ENCODE measurements at places on chromosomes 12 and 14.

DNA sequence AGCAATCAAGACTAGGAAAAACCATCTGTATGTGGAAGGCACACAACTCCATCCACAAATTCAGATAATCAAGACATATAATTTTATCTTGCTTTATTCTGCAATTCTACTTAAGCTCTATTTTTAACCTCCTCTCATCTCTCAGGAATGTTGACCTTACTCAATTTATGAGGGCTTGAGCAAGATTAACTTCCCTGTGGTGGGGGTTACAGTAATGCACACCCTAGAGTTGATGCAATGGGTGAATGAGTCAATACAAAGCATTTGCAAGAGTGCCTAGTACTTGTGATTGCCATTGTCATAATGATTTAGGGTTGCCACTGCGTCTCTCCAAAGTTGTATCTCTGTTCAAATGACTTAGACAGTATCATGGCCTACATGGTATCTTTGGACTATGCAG lies 1598.4 kb upstream of the TMEM132C start:
- DNase-seq: no peak

GRCh38 chr14:63611078-63611477 lies 30.6 kb downstream of the WDR89 start:
- no peak for DNase-seq

DNA sequence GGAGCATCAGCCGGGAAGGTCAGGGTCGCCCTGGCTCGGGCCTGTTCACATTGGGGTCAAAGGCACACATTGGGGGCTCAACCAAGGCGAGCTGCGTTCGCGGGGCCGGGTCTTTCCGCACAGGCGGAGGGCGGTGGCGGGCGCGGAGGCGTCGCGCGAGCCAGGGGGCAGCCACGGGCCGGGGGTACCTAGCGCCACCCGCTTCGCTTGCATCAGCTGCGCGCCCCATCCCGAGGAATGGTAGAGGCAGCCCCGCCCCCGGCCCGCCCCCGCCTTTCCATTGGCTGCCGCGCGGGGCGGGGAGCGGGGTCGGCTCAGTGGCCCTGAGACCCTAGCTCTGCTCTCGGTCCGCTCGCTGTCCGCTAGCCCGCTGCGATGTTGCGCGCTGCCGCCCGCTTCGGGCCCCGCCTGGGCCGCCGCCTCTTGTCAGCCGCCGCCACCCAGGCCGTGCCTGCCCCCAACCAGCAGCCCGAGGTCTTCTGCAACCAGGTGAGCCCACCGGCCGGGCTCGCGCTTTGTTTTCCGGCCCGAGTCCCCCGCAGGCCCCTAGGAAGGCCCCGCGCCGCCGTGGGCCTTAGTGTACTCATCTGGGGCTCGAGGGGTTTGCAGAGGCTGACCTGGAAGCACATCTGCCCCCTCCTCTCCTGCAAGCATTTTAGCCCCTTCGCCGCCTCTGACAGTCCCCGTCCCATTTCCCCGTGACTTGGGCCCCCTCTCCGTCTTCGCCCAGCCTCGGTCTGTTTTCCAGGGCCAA lies at the start of gene ALDH2:
ALDH2 (plus strand) TSS at position 326 of the 754 bp plus-strand sequence; CDS start at position 376, 50 bp downstream.
- peak; percentile 14 for DNase-seq

DNA sequence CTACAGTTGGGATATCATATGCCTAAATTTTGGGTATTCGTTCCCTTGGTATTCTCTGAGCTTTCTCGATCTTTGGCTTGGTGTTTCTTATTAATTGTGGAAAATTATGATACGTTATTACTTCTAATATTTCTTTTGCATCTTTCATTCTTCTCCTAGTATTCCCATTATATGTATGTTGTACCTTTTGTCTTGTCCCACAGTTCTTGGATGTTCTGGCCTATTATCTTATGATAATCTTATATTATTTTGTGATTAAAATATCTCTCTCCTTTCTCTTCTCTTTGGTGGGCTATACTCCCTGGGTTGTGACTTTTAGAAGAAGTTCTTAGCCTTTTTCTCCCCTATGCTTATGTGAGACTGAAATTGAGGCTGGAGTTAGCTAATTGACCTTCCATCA lies 25.2 kb downstream of the PTCSC3 start:
- DNase-seq: no peak

GRCh38 chr12:113587720-113588119 lies 116.0 kb upstream of the LHX5 start:
- DNase-seq: no peak

DNA sequence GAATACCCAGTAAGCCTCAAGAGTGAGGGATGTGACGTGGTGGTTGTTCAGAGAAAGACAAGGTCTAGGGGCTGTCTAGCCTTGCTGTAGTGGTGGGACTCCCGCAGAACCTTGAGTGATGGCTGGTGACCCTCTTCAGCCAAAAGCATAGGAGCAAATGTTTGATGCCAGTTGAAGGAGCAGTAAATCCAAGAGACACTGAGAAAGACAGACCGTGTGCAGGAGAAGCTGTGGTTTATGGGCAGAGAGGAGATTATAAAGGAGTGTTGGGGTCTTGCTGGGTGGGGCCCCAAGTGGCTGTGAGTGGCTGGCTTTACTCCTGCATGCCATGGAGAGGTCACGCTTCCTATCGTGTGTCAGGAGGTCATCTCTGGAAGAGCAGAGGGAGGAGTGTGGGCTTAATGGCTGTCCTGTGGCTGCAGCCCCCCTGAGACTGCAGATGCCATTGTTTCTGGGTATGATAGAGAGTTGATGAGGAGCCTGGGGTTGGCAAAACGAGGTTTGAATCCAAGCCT lies 152.0 kb upstream of the CCND2 start:
- no peak for DNase-seq

- no peak for DNase-seq
Measured at GRCh38 chr14:34794941-34795340, 80.2 kb downstream of the BAZ1A start.

GRCh38 chr12:31227401-31227981 lies 98.5 kb downstream of the SINHCAF start:
- no peak for DNase-seq

DNA sequence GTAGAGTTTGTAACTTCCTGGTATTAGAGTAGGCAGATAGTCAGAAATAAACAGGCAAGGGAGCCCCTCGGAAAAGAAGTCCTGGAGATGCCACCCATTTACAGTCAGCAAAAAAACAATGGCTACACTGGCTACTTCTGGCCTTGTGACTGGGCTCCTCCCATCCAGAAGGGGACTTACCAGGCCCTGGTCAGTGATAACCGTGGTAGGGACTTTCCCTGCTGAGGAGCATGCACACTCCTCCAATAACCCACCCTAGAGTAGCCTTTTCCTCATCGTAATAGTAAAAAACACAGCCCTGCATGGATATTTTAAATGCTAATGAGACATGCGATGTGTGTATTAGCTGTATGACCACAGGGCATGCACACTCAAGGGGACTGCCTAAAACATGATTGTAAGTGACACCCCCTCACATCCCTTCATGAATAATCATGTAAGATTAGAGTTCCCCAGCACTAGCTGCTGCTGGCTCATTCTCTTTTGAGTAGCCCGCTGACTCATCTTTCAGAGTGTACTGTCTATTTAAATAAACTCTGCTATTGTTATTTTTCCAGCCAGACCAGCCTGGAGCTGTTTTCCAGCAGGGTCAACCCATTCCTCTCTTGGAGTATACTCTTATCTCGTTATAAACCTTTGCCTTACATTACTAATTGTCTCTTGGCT lies 413.8 kb upstream of the TMTC1 start:
- no peak for DNase-seq

DNA sequence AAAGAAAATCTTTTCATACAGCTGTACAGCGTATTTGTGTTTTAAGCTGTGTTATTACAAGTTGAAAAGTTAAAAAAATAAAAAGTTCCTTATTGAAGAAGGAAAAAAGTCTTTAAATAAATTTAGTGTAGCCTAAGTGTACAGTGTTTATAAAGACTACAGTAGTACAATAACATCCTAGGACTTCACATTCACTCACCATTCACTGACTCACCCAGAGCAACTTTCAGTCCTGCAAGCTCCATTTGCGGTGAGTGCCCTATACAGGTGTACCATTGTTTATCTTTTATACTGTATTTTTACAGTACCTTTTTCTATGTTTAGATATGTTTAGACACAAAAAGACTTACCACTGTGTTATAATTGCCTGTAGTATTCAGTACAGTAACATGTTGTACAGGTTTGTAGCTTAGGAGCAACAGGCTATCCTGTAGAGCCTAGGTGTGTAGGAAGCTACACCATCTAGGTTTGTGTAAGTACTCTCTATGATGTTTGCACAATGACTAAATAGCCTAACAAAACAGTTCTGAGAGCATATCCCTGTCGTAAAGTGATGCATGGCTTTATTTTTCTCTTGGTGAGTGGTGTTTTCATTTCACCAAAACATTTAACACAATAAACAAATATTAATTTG lies 275.2 kb downstream of the DACT1 start:
- no peak for DNase-seq

DNA sequence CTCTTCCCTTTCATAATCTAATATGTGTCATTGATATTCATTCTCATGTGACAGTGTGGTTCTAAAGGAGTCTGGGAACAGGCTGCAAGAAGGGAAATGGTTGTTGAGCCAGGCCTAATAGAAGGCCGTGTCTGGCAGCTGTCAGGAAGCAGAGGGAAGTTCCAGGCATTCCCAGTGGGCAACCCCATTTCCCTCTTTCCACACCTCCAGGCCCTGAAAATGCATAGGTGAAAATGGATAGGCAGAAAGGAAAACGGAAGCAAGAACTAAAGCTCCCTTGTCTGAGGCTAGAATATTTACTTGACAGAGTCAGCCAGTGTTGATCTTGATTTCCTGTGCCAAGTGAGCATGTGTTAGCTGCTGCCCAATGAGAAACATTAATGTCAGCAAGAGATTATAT lies 97.7 kb downstream of the PPM1A start:
- DNase-seq: no peak

GRCh38 chr12:86697916-86698640 lies 441.9 kb upstream of the MGAT4C start:
- no peak for DNase-seq

DNA sequence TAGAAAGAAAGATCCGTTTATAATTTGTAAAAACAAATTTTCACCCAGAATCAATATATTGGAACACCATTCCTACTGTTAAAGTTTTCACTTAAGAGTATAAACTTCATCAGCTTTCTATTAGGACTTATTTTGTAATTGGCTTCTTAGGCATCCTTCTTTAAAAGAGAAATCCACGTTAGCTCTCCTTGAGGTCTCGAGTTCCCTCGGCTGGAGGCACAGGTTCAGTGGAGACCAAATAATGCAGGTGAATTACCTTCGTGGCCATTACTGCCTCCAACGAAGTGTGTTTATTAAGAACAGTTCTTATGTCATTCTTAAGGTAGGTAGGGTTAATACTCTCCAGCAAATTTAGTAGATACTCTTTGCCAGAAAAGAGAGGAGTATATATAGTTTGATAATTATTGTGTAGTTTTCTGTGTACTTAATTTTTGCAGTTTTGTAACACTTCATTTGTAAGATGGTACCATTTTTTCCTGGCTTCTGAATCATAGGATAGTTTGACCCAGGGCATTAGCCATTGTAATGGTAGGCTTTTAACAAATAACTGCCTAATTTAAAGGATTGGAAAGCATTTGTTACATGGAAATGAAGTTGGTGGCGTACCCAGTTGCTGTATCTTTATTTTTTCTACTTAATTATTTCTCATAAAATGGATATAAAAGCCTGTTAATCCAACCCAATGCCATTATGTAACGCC lies 2.2 kb downstream of the CALM1 start:
- DNase-seq: no peak

GRCh38 chr12:130879212-130879686 lies 7.4 kb downstream of the RAN start:
- no peak for DNase-seq

DNA sequence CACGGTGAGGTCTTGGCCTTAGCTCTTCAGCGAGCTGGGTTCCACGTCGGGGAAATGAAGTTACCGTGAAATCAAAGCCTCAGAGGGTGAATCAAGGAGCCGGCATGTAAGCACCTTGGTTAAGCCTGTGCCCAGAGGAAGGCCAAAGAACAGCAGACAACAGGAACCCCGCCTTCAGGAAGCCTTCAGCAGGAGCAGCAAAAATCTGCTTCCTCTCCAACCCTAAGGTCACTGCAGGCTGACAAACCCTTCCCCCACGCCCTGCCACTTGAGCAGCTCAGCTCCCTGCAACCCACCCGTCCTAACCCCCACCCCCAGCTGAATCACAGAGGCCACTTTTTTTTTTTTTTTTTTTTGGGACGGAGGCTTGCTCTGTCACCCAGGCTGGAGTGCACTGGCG lies 72.9 kb upstream of the LTA4H start:
- DNase-seq: no peak

DNA sequence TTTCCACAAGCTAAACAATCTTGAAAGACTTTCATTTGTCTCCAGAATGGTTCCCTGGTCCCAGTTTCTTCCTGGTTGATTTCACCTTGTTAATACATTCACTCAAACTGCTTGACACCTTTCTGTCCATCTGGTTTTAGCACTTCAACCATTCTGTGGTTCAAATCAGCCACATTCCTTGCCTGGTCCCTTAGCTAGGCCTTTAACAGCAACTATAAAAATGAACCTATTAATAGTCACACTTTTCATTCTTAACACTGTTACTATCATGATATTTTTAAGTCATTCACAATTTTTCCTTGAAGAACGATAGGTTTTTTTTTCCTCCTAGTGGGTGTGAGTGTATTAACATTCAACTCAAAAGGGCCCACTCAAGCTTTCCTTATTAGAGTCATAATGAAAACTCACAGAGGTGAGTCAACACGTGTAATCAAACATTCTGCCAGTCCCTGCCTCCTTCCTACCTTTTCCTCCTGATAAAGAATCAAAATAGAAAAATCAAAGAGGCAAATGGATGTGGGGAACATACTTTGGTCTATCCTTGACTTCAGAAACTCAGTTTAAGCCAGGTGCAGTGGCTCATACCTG lies 34.4 kb upstream of the CCNT1 start:
- no peak for DNase-seq

DNA sequence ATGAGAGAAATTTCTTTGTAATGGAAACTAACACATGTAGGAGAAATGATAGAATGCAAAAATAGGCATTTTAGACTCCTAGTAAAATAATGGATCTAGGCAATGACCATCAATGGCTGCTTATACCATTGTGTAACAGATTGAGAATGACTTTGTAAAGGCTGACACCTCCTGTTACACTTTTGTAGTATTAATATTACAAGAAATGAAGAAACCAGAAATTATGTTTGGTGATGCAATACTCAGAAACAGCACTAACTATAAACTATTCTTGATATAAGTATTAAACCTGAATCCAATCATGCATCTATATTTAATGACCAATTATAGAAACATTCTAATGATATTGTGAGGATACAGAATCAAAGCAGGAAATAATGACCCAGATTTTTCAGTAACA lies 108.5 kb upstream of the CNTN1 start:
- no peak for DNase-seq

GRCh38 chr12:83149987-83150386 lies 463.3 kb downstream of the TMTC2 start:
- no peak for DNase-seq

All from cerebellar nuclear complex (tissue), 1 donor.